ENCODE measurements at places on chromosomes 1 and 21.

- no peak for DNase-seq
- H3K36me3 ChIP-seq, result no peaks in the 10 kb centered on the region
- no peak overlapping the region for H3K4me3 ChIP-seq
- H3K4me1 ChIP-seq, result peaks cover 54% of the 10 kb centered on the region
- H3K27ac ChIP-seq, result peak overlapping the region; percentile 76
These were observed 30.3 kb downstream of the RSPH1 start for GRCh38 chr21:42465803-42466127.

DNA sequence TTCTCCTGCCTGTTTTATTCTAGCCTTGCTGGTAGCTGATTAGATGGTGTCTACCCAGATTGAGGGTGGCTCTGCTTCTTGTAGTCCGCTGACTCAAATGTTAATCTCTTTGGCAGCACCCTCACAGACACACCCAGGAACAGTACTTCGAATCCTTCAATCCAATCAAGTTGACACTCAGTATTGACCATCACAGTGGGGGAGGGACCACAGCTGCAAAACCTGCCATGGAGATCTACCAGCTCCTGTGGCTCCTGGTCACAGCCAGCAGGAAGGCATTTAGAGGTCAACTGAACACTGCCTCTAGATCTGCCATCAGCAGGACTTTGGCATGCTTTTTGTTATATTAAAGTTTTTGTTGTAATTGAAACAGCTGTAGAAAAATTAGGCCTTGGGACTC is 146.9 kb downstream of the RWDD3 start:
- H3K36me3 ChIP-seq, result no peaks in the 10 kb centered on the region
- H3K4me3 ChIP-seq, result no peak overlapping the region
- H3K27me3 ChIP-seq, result no peaks in the 10 kb centered on the region
- H3K27ac ChIP-seq, result no peak overlapping the region

DNA sequence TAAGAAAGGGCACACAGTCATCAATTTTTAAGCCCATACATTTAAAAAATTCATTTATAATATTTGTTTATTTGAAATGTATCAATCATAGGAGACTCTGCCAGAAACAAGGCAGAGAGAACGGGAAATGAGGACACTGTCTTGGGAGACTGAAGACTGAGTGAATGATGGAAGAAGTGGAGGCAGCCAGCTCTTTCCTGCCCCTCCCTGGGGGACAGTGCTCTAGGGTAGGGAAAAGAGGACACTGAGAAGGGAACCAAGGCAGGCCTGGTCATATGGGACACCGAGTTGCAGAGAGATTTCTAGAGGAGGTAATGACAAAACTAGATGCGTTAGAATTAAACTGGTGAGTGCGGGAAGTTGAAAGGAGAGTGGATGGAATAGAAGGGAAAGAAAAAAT is 31.6 kb downstream of the EEIG2 start:
- no peaks in the 10 kb centered on the region for H3K36me3 ChIP-seq
- peaks cover 63% of the 10 kb centered on the region for H3K4me1 ChIP-seq
- H3K27me3 ChIP-seq, result no peaks in the 10 kb centered on the region
- no peak for DNase-seq
- no peak overlapping the region for H3K4me3 ChIP-seq
- H3K27ac ChIP-seq, result peak overlapping the region; percentile 70

- H3K27ac ChIP-seq, result no peak overlapping the region
- no peaks in the 10 kb centered on the region for H3K36me3 ChIP-seq
- no peaks in the 10 kb centered on the region for H3K27me3 ChIP-seq
- DNase-seq, result no peak
- H3K4me3 ChIP-seq, result no peak overlapping the region
These were observed 578.3 kb upstream of the NR5A2 start for GRCh38 chr1:199449221-199449620.

- peaks cover 20% of the 10 kb centered on the region for H3K4me1 ChIP-seq
- no peak overlapping the region for H3K27ac ChIP-seq
- no peaks in the 10 kb centered on the region for H3K36me3 ChIP-seq
- no peak overlapping the region for H3K4me3 ChIP-seq
These were observed 8.6 kb downstream of the CRABP2 start for GRCh38 chr1:156696755-156697154.

GRCh38 chr21:29078869-29079767 is 5.7 kb upstream of the CCT8 start:
- peaks cover 2% of the 10 kb centered on the region for H3K4me1 ChIP-seq
- H3K36me3 ChIP-seq, result no peaks in the 10 kb centered on the region
- H3K27me3 ChIP-seq, result no peaks in the 10 kb centered on the region
- no peak overlapping the region for H3K27ac ChIP-seq

Data from transverse colon (tissue), 4 donors.